ENCODE measurements at places on chromosomes 11 and 22.
A peak's percentile ranks its signal among the peaks of the same experiment; 100 is the strongest.

DNA sequence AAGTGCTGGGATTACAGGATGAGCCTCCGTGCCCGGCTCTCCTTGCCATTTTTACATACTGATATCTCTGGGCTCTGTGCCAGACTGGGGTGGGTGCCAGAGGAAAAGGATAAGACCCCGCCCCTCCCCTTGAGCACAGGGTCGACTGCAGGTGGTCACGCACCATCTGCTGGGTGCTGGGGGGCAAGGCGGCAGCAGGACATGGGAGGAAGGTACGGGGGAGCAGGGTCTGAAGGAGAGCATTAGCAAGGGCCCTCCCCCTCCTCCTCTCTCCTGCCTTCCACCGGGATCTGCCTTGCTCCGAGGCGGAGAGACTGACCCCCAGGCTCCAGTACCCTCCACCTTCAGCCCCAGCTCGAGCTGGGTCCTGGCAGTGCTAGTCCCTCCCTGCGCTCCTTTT, 9.7 kb upstream of the PGA3 start:
- no peaks in the 10 kb centered on the region for H3K36me3 ChIP-seq
- H3K4me1 ChIP-seq: no peaks in the 10 kb centered on the region
- H3K4me3 ChIP-seq: no peak overlapping the region
- no peaks in the 10 kb centered on the region for H3K27me3 ChIP-seq
- no peak overlapping the region for H3K27ac ChIP-seq

GRCh38 chr11:16191868-16192240, 164.5 kb downstream of the SOX6 start:
- no peak overlapping the region for H3K4me3 ChIP-seq
- DNase-seq: no peak
- no peaks in the 10 kb centered on the region for H3K36me3 ChIP-seq
- no peaks in the 10 kb centered on the region for H3K4me1 ChIP-seq

DNA sequence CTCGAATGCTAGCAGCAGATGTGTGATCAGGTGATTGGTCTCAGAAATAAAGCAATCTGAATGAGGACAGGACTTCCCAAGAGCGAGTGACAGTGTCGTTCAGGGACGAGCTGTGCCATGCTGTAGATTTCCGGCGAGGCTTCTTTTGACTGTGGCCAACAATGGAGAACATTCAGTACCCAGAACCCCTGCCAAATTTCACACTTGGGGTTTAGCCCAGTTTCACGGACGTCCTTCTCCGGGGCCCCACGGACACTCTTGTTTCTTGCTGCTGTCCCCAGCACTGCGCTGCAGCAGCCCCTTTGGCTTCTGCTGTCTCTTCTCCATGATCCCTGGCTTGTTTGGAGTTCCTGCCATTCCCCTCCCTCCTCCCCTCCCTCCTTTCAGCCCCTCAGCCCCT, 115.1 kb upstream of the GRAMD1B start:
- H3K36me3 ChIP-seq: no peaks in the 10 kb centered on the region
- H3K4me3 ChIP-seq: no peak overlapping the region
- DNase-seq: no peak

DNA sequence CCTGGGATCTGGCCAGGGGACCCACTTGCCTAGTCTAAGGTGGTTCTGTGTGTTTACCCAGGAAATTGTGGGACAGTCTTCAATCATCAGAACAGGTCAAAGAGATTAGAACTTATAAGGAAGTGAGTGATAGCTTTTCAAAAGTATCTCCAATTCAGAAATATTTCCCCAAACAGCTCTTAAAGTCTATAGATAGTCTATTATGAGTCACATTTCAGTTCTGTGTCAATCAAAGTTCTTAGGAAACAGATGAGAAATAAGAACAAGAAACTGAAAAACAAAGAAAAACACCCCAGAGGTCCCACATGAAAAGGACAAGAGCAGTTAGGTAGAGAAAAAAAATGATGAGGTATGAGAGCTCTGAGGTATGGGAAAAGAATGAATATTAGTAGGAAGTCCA, 381.4 kb upstream of the MPPED2 start:
- H3K4me1 ChIP-seq: no peaks in the 10 kb centered on the region
- H3K4me3 ChIP-seq: no peak overlapping the region
- DNase-seq: no peak
- no peaks in the 10 kb centered on the region for H3K27me3 ChIP-seq
- no peak overlapping the region for H3K27ac ChIP-seq

- DNase-seq: no peak
- no peak overlapping the region for H3K4me3 ChIP-seq
- H3K4me1 ChIP-seq: no peaks in the 10 kb centered on the region
- H3K27me3 ChIP-seq: no peaks in the 10 kb centered on the region
- H3K36me3 ChIP-seq: no peaks in the 10 kb centered on the region
- no peak overlapping the region for H3K27ac ChIP-seq
Observed at GRCh38 chr11:15258433-15259165, 143.9 kb downstream of the INSC start.

DNA sequence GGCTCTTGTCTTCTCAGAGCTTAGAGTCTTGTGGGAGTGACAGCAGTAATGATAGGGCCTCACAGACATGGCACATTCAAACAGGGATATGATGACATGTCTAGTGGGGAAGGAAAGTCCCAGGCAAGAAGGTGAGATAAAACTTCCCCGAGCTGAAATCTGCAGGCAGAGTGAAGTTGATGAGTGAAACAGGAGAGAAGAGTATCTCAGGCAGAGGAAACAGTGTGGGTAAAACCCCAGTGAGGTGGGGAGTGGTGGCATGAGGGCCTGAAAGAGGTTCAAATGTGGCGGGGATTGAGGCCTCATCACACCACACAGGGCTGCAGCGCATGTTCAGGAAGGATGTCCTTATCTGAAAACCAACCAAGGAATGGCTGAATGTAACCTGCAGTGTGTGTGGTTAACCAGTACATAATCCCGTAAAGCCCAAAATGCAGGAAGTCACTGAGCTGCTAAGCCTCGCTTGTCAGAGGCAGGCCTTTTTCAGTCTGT, 153.8 kb upstream of the E2F8 start:
- H3K27me3 ChIP-seq: no peaks in the 10 kb centered on the region
- no peak overlapping the region for H3K27ac ChIP-seq
- H3K4me1 ChIP-seq: peaks cover 9% of the 10 kb centered on the region
- H3K36me3 ChIP-seq: no peaks in the 10 kb centered on the region

DNA sequence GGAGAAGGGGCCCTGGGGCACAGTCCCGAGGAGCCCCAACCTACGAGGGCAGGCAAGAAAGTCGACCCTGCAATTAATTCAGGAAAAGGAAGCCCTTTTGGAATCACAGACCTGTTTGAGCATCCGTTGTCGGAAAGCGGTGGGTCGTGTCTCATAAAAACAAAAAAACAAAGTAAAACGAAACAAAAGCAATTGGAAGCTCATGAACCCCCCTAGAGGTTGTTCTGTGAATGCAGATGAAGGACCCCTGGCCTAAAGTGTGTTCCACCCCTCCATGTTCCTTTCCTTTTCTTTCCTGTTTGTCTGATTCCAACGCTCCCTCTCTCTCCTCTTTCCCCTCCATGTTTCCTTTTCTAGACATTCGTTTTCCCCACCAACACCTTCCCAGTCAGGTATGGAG, 203.7 kb downstream of the GRIK4 start:
- no peaks in the 10 kb centered on the region for H3K36me3 ChIP-seq
- no peak for DNase-seq
- no peak overlapping the region for H3K27ac ChIP-seq
- H3K4me1 ChIP-seq: peaks cover 36% of the 10 kb centered on the region
- peak overlapping the region; percentile 22 for H3K4me3 ChIP-seq

DNA sequence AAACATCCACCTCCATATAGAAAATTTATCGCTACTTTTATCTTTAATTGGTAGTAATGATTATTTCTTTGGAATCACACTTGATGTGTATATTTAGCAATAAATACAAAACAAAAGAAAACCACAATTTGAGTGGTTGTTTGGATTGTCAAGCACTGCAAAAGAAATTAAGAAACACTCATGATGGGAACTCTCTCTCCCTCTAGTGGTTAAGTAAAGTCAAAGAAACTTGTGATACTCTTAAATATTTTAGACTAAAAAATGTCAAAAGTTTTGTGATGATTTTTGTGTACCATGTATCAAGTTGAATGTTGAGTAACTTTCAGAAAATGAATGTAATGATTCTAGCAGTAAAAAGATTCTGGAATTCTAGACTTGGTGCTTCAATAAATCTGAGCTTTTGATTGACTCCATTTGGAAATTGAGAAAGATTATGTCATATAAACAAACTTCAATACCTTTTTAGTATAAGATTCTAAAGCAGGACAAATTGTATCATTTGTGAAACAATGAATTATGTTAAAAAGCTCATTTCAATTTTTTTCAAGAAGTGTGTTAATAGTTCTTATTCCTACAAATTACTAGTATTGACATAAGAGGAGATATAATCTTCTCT, 20.8 kb downstream of the MUC15 start:
- no peaks in the 10 kb centered on the region for H3K27me3 ChIP-seq
- DNase-seq: no peak
- no peak overlapping the region for H3K4me3 ChIP-seq
- H3K4me1 ChIP-seq: no peaks in the 10 kb centered on the region
- no peaks in the 10 kb centered on the region for H3K36me3 ChIP-seq

- no peaks in the 10 kb centered on the region for H3K36me3 ChIP-seq
- H3K27ac ChIP-seq: no peak overlapping the region
- no peak for DNase-seq
- no peaks in the 10 kb centered on the region for H3K4me1 ChIP-seq
Observed at GRCh38 chr22:39941601-39942000, 18.6 kb upstream of the TMA7B start.

DNA sequence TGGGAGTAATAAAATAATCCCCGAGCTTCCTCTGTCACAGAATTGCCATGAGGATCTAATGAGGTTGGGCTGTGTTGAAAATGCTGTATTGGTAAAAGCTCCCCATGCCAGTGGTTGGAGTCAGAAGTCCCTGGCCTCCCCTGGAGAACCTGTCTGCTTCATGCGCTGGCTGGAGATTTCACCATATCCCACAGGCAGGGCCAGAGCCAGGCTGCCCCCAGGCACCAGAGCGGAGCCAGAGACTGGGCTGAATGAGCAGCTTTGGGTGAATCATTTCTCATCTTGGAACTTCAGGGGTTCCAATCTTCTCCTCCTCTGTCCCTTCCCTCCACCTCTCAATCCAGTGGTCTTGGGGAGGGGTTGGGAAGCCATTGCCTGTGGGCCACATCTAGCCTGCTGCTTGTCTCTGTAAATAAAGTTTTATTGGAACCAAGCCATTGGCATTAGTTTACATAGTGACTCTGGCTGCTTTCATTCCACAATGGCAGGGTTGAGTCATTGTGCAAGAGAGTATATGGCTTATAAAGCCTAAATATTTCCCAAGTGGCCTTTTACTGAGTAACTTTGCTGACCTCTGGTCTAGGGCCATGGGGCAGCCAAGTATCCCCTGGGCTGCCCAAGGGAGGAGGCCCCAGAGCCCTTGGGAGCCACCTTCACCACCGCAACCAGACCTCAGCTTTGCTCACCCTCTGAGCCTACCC, 35.2 kb downstream of the LRRC10B start:
- no peak overlapping the region for H3K27ac ChIP-seq
- H3K27me3 ChIP-seq: no peaks in the 10 kb centered on the region
- peaks cover 20% of the 10 kb centered on the region for H3K4me1 ChIP-seq
- DNase-seq: no peak
- H3K4me3 ChIP-seq: no peak overlapping the region
- no peaks in the 10 kb centered on the region for H3K36me3 ChIP-seq

DNA sequence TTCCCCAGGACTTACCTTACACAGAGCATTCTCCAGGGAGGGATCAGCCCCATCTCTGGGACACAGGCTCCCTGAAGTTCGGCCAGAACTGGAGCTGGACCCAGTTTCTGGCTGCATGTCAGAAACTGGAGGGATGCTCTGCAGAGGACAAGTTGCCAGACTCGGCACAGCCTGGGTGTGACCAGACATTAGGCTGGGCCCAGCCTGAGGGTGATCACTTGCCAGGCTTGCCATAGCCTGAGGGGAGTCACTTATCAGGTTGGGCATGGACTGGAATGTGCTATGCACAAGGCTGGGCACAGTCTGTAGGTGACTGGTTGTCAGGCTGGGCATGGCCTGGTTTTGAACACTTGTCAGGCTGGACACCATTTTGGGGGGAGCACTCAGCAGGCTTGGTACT, 30.7 kb upstream of the STK33 start:
- H3K4me1 ChIP-seq: no peaks in the 10 kb centered on the region
- no peak for DNase-seq
- no peaks in the 10 kb centered on the region for H3K27me3 ChIP-seq
- H3K4me3 ChIP-seq: no peak overlapping the region
- no peak overlapping the region for H3K27ac ChIP-seq

- no peaks in the 10 kb centered on the region for H3K27me3 ChIP-seq
- no peaks in the 10 kb centered on the region for H3K36me3 ChIP-seq
- H3K27ac ChIP-seq: no peak overlapping the region
Observed at GRCh38 chr11:118662401-118663271, 16.8 kb downstream of the TREH start.

GRCh38 chr11:17479284-17480214, 2.9 kb upstream of the ABCC8 start:
- no peak for DNase-seq
- H3K36me3 ChIP-seq: no peaks in the 10 kb centered on the region
- H3K4me3 ChIP-seq: no peak overlapping the region
- H3K27me3 ChIP-seq: no peaks in the 10 kb centered on the region
- no peak overlapping the region for H3K27ac ChIP-seq

GRCh38 chr11:118102721-118103261, 16.0 kb upstream of the SMIM35 start:
- H3K4me3 ChIP-seq: no peak overlapping the region
- no peak for DNase-seq
- no peaks in the 10 kb centered on the region for H3K36me3 ChIP-seq
- no peaks in the 10 kb centered on the region for H3K27me3 ChIP-seq

- DNase-seq: no peak
- no peaks in the 10 kb centered on the region for H3K36me3 ChIP-seq
Observed at GRCh38 chr11:68266121-68266891, 5.5 kb downstream of the C11orf24 start.

DNA sequence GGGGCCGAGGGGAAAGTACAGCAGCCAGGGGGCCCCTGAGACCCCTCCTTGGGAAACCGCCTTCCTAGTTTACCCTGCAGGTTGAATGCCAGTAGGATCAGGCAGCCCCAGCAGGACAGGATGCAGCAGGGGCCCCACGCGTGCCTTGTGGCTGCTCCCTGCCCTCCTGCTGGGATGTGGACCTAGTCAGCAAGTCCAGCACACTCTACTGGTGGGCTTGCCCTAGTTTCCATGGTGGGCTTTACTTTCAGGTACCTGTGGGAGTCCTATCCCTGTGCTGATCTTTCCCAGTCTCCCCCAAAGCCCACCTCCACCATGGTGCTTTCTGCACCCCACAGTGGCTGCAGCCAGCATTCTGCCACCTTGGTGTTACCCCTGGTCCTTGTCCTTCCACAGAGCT, 22.2 kb downstream of the SHISA8 start:
- H3K4me3 ChIP-seq: no peak overlapping the region
- H3K4me1 ChIP-seq: no peaks in the 10 kb centered on the region
- no peak overlapping the region for H3K27ac ChIP-seq

DNA sequence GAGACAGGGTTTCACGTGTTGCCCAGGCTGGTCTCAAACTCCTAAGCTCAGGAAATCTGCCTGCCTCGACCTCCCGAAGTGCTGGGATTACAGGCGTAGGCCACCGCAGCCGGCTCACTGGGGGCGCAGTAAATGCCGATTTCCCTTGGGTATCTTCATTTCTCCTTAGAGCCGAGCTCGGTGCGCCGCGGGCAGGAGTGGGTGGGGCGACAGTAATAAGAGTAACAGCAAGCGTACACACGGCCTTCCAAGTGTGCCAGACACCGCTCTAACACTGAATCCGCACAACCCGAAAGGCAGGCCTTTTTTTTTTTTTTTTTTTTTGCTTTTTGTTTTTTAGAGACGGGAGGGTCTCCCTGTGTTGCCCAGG, 500 bp upstream of the ADSL start:
- H3K27ac ChIP-seq: no peak overlapping the region
- peak overlapping the region; percentile 83 for H3K4me3 ChIP-seq
- no peaks in the 10 kb centered on the region for H3K36me3 ChIP-seq
- H3K4me1 ChIP-seq: peaks cover 4% of the 10 kb centered on the region
- no peaks in the 10 kb centered on the region for H3K27me3 ChIP-seq

All from ovary (tissue), 10 donors.